IMR-90 (cell line): ENCODE measurements at places on chromosomes 16 and 17.

DNA sequence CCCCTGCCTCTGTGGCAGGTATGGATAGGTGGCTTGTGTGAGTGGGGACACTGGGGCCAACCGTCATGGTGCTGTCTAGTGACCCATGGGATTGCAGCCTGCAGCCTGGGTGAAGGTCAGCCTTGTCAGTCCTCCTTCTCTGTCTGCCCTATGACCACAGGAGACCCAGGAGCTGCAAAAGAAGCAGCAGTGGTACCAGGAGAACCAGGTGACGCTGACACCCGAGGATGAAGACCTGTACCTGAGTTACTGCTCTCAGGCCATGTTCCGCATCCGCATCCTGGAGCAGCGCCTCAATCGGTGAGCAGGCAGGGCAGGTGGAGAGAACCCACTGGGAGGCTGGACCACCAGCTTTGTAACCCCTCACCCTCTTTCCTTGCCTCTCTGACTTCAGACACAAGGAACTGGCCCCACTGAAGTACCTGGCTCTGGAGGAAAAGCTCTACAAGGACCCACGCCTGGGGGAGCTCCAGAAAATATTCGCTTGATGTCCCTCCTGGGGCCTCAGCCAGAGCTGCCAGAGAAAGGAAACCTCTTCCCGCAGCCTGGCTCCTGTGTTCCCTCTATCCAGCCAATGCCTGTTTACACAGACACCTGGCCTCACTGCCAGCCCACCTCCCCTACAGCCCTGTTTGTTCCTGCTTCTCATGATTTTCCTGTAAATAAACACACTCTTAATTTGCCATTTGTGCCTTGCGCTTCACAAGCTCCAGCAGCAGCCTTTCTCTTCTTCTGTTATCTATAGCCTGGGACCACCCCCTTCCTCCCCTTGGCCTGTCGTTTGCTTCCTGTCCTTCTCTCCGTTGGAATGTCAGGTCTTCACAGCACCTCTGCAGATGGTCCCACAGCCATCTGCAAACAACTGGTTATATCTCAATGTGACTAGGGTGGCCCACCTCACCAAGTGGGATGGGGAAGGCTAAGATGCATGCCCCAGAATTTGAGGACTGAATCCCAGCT is 4.5 kb upstream of the KATNB1 start:
- no peak for DNase-seq

DNA sequence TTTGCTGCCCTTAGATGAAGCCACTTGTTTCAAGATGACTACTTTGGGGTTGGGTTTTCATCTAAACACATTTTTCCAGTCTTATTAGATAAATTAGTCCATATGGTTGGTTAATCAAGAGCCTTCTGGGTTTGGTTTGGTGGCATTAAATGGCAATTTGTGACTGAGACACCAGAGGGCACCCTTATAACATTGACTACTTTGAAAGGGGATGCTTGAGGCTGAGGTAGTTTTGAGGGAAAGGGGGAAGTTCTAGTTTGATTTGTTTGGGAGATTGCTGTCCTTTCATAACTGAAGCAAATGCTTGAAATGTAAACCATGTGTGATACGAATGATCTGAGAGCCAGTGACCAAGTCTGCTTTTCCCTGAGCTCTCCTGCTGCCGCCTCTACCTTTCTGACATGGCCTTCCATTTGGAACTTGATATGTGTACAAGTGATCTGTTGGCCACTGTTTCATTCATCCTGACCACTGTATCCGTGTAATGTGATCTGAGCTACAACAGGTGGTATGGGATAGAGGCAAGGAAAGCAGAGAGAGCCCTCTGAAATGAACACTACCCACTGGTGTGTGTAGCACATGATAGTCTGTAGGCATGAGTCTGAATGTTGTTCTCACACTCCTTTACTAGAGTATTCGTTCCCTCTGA is 5.8 kb upstream of the RARA start:
- DNase-seq, result peak; percentile 82

- DNase-seq, result no peak
Observed at GRCh38 chr17:46984341-46984740, 5.3 kb upstream of the RPRML start.

GRCh38 chr16:84050316-84050715 is 7.7 kb upstream of the SLC38A8 start:
- DNase-seq, result no peak

DNA sequence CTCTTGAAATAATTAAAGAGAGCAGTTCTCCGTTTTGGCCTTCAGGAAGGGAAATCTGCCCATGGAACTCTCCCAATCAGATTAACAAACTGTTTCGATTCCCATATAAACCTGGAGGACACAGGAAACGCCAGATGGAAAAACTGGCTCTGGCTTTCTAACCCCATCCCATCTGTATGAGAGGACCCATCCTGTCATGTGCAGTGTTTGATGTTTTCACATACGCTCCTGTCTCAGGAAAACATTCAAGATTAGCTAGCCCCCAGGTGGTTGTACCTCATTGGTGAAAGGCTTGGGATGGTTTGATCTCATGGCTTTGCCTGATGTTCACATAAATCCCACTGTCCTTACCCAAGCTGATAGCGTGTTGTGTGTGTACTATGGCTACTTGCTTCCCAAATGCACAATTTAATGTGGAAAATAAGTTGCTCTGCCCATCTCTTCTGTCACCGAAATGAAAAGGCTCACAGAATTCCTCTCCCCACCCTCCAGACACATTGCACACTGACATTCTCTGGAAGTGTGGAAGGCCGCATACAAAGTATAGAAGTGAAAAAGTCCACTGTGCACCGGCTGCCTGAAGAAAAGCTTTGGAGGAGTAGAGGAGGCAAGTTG is 18.2 kb upstream of the ERN1 start:
- no peak for DNase-seq

DNA sequence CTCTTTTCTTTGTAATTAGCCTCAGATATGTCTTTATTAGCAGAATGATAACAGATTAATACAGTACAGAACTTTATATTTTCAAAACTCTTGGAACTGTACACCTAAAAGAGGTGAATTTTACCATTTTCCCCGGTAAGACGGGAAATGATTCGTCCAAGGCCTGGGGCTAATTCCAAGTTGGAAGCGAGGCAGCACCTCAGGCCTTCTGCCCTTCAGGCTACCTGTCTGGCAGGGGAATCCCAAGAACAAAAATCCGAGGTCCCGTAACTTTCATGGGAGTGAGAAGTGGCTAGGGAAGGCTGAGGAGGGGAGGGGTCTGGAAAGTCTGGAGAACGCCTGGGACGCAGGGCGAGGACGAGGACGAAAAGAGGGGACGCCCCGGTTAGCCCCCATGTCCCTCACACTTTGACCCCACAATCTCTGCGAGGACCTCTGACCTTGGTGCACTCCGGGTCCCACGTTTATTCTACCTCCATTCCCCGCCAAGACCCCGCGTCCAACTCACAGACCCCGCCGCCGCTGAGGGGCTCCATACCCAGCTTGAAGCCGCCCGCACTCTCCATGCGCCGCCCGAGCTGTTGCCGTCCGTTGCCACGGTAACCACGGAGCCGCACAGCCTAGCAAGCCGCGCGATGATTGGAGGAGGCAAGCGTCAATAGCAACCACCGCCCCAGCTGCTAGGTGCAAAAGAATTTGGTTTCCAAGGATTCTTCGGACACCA is at the start of gene HYDIN:
TSS of gene HYDIN (minus strand) at position 601 of the 724 bp plus-strand sequence. CDS start 43,827 bp downstream, outside the sequence.
- DNase-seq, result peak; percentile 30

DNA sequence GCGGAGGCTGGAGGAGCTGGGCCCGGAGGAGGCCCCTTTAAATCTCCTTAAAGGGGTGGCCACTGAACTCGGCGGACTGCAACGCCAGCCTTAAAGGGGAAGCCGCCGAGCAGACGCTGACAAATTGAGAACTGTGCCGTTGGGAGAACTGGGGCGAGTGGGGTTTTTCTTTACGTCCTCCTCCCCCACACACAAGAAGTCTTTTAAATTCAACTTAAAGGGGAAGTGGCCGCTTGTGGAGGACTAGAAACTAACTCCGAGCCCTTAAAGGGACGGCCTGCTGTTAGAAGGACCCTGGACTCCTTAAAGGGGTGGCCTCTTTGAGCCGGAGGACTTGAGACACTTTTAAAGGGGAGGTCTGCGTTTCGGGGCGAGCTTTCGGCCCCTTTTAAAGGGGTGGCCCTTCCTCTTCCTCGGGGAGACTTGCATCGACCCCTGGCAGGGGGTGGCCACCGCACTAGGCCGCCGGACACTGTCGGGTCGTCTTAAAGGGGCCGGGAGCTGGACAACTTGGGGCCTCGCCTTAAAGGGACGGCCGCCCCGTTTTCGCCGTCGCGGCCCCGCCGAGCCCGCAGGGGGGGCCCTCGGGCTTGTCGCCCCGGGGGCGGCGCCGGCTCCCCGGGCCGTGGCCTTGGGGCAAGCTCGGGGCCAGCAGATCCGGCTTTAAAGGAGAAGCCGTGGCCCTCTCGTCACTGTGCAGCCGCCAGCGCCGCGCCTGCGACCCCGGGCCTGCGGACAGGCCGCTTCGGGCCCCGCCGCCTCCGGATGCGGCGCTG is 688 bp downstream of the FBRS start:
- DNase-seq, result peak; percentile 97

DNA sequence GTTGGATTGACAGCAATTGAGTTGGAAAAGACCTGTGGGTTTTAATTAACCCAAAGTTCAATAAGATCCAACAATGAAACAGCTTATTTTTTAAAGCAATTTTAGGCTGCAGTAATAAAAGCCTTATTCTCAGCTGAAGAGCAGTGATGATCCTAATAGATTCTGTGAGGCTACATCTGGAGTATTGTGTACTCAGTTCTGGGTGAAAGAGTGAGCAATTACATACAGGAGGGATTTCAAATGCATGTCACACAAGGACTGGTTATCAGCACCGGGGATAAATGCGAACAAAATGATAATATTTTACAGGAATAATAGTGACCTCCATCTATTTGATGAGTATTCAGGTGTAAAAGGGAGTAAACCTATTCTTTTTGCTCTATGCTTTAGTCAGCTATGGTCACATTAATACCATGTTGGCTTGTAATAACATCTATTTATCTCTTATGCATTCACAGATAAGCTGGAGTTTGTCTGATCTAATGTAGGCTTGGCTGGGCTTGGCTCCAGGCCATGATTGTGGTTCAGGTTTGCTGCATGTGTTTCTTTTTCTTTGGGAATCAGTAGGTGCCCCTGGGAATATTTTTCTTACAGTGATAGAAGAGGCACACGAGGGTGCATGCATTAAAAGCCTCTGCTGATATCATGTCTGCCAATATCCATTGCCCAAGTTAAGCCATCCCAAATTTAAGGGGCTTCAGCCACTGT is 22.2 kb upstream of the TOX3 start:
- no peak for DNase-seq
